ENCODE measurements at places on chromosomes 2 and 18.

DNA sequence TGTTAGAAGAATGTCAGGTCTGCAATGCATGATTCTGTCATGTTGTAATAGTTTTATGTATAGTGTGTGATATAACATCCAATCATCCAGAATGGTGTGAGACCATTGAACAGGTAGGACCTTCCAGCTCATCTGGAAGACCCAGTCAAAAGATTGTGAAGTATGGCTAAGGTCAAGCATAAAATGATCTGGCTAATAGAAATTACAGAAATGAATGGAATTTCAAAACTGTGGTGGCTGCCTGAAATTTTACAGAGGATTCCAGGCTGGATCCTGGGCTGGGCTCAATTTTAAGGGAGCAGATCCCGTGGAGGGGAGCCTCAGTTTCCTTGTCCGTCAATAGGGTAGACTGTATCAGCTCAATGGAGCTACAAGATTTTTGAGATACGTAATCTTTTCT is 39.1 kb downstream of the ACKR3 start:
- DNase-seq, result no peak

GRCh38 chr2:154437104-154437503 is 261.4 kb upstream of the KCNJ3 start:
- no peak for DNase-seq

DNA sequence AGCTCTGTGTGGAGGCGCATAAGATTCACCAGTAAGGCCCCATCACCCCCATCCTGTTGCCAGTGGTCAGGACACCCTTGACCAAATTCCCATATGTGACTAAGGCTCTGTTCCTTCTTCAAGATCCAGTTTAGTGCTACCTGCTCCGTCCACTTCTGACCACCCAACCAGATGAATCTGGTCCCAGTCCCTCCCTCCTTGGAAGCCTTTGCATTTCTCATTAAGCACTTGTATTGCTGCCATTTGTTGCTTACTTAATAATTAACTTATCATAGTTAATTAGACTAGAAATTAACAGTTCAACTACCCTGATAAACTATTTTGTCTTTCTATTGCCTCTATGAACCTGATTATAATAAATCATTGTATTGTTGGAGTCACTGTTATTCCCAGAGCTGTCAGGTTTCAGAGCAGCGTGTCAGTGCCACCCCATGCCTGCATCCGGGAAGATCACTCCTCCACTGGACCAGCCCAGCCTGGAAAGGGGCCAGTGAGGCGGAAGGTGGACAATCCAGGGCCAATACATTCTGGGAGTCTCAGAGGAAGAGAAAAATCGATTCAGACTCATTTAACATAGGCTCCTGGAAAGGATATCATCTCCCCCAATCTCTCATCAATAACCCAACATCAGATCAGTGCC is 9.5 kb upstream of the NAT8 start:
- DNase-seq, result no peak

- DNase-seq, result peak; percentile 5
Observed at GRCh38 chr18:43277164-43277600, at the start of gene SYT4. Gene SYT4, minus strand, starts transcription at chr18:43277490. Its CDS starts 209 bp downstream, at chr18:43277281.

DNA sequence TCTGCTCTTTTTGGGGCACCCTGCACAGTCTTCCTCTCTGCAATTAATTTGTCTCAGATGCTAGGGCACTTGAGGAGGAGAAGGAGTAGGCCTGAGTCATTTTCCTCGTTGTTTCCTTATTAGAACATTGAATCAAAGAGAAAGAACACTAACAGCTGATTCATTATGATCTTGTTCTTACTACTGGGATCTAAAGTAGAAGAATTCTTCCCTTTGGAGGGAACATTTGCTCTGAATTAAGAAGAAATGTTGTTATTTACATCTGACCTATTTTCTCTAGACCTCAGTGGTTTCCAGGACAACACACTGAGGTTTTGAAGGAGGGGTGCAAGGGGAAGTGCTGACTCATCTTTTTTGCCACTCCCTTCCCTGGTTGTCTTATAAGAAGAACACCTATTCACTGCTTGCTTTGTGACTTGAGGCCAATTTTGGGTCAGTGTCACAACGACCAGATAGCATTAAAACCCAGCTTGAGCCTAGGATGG is 24.3 kb upstream of the STAT1 start:
- no peak for DNase-seq

GRCh38 chr2:235988271-235989015 is 179.7 kb downstream of the GBX2 start:
- DNase-seq, result no peak

GRCh38 chr2:234587341-234588053 is 90.6 kb upstream of the ARL4C start:
- DNase-seq, result no peak

DNA sequence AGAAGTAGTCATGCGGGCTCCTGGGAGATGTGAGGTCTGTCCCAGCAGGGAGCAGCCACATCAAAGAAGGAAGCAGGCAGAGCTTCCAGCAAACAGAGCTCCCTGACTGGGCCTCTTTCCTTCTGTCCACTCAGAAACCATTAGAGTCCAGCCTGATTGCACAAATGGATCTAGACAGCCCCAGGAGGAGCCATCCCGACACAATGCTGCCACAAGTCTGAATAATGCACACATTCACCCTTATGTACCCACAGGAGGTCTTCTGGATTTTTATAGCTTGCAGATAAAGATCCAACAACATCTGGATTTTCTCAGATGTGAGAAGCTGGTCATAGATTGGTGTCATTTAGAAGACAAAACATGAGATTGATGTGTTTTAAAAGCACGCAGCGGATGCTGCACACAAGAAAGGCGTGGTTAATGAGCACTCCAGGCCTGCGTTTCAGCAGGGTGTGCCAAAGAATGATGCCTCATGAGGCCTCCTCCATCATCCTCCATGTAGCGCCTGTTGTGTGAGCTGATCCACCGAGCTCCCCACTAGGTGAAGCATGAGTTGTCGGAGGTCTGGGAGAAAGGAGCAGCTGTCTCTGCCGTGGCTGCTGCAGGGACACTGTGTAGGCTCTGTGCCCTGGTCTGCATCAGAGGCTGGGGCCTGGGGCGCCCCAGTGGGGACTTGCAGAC is 60.6 kb downstream of the MTCL1 start:
- DNase-seq, result peak; percentile 46

DNA sequence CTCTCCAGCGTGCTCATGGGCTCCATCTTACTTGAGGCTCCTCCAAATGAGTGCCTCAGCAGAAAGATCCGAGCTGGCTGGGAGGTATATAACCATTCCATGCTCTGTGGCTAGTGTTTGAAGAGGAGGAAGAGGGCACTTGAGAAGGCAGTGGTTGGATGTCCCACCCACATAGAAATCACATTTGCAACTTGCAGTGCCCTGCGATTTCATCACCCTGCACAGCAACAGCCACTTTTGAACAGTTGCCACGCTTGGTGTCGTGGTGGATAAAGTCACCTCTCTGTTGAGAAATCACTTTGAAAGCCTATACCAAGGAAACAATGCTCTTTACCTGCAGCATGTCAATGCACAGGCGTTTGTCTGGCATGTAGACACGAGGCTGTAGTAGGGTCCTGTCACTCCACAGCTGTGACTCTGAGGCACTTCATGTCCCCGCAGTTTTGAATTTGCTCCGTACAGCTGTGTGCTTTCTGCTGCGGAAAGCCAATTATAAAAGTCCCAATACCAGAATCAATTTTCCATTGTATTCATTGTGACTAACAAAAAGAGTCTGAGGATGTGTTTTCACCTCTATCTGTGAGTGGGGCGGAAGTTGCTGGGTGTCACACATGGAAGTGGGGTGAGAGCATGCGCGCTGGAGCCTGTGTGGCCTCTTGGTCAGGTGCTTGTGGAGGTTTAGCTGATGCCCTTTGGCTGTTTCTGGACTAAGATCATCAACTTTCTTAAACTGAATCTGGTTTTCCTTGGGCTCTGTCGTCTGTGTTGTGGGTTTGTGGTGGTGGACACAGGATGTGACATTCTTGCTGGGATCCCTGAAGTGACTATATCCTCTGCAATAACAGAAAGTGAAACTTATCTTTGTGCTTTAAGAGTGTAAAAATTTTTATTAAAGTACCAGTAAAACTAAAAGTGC is 2.8 kb downstream of the CNDP2 start:
- no peak for DNase-seq

GRCh38 chr2:100196786-100197494 is 54.5 kb upstream of the AFF3 start:
- DNase-seq, result no peak

DNA sequence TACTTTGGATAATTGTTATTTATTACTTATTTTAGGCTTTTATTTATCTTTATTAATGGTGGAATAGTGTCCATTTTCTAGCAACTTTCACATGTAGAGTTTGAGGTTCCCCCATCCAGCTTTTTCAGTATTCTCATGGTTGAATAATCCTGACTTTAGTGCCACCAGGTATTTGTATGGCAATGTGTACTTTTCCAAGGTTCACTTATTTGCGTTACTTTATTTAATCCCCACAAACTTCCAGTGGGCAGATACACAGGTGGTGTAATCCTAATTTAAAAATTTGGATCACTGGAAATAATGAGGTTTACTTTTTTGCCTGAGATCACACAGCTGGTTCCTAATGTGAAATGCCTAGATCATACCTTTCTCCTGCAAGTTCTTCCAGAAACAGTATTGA is 30.5 kb downstream of the NAB1 start:
- no peak for DNase-seq

GRCh38 chr2:223644136-223644535 is 42.0 kb upstream of the SCG2 start:
- DNase-seq, result no peak

DNA sequence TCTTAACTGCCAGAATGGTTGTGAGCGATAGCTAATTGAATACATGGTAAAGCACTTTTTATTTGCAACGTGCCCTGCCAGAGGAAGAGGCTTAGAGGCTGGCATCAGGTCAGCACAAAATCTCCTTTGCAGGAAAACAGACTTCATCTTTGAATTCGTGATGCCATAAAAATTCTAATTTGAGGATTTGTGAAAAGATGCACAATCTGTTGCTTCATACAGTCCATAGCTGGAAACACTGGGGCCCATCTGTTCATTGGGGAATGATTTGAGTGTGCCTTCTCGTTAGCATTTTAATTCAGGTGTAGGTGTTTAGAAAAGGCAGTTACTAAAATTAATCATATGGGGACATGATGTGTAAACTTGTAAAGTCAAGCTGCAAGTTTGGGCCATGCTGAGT is 876.0 kb downstream of the SLC4A3 start:
- DNase-seq, result no peak

DNA sequence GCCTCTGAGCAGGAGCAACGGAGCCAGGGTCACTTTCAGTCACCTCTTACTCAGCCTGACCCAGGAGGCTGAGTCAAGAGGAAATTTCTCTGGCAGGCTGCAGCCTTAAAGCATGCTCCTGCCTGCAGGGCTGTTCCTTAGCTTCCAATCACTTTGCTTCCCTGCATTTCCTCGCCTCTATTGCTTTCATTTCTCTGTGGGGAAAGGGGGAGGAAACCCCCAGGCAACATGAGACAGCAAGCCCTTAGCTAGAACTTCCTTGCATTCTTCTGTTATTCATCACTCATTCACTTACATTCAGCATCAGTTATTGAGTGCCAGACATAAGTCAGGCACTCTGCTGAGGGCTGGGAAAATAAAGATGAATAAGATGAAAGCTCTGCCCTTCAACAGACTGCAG is 13.0 kb downstream of the XDH start:
- DNase-seq, result no peak

DNA sequence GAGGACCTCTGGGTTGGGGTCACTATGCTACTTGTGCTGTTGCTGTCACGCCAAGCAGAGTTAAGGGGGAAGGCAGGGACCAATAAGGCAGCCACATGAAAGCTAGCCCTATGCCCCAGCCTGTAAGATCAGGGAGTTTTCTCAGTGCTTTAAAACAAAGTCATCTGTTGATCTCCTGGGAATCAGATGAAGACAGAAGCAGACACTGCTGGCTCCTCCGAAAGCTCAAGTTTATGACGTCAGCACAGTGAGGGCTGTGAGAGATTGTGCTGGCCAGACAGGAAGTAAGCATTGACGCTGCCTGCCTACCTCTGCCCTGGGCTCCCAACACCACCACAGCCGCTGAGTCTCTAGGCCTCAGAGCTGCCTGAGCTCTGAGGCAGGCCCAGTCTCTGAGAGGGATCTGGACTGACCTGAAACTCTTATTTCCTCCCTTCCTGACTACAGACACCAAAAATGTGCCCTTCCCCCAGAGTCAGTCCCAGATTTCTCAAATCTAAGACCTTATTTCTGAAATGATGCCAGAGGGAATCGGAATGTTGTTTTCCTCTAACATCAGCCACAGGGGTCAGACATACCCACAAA is 118.1 kb upstream of the EPAS1 start:
- no peak for DNase-seq

- no peak for DNase-seq
Observed at GRCh38 chr18:50853863-50854271, 25.1 kb upstream of the ME2 start.

GRCh38 chr2:51812138-51812866 is 780.4 kb upstream of the NRXN1 start:
- no peak for DNase-seq

- DNase-seq, result peak; percentile 59
Observed at GRCh38 chr2:24919506-24920097, 435 bp downstream of the ADCY3 start.

GRCh38 chr2:157439824-157440186 is 4.1 kb downstream of the CYTIP start:
- DNase-seq, result no peak

DNA sequence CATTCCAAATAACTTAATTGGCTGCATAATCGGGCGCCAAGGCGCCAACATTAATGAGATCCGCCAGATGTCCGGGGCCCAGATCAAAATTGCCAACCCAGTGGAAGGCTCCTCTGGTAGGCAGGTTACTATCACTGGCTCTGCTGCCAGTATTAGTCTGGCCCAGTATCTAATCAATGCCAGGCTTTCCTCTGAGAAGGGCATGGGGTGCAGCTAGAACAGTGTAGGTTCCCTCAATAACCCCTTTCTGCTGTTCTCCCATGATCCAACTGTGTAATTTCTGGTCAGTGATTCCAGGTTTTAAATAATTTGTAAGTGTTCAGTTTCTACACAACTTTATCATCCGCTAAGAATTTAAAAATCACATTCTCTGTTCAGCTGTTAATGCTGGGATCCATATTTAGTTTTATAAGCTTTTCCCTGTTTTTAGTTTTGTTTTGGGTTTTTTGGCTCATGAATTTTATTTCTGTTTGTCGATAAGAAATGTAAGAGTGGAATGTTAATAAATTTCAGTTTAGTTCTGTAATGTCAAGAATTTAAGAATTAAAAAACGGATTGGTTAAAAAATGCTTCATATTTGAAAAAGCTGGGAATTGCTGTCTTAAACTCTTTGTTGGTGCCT is 1.4 kb downstream of the PCBP1 start:
- DNase-seq, result no peak

- DNase-seq, result peak; percentile 62
Observed at GRCh38 chr2:197498937-197499593, 575 bp downstream of the HSPD1 start.

GRCh38 chr2:185130685-185131084 is 532.4 kb downstream of the ZNF804A start:
- no peak for DNase-seq

DNA sequence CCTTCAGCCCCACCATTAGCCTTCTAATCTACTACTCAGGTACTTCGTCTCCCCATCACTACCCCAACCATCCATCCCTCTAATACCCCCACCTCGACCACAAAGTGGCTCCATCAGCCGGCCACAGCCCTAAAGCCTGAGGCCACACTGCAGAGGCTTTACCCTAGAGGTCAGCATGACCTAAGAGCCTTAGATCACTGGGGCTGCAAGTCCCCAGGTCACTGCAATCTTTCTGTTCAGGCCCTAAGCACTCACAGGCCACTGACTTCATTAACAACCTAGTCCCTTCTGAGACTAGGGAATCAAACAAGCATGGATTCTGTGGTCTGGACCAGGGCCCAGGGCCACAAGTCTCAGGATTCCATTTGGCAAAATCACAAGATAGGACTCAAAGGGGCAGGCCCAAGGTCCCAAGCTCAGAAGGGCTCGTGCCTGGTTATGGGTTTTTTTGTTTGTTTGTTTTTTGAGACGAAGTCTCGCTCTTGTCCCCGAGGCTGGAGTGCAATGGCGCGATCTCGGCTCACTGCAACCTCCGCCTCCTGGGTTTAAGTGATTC is 37.0 kb upstream of the PKDCC start:
- DNase-seq, result no peak

All from SW480 (cell line).